Inflammatory macrophage (primary cell): ENCODE measurements at places on chromosomes 2 and 18.

DNA sequence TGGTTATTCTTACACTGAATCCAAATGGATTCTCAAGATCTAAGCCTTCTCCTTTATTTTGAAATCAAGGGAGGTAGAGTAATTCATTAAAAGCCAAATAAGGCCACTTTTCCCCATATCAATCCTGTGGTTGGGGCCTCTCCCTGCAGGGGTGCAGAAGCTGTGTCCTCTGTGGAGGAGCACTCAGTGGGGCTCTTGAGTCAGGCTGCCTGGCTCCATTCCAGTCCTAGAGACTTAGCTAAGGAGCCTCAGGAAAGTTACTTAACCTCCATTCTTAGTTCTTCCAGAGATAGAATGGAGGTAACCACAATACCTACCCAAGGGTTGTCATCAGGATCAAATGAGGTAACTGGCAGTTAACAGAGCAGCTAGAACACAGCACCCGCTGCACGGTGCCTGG is 564.3 kb downstream of the CMPK2 start:
- no peak for DNase-seq

DNA sequence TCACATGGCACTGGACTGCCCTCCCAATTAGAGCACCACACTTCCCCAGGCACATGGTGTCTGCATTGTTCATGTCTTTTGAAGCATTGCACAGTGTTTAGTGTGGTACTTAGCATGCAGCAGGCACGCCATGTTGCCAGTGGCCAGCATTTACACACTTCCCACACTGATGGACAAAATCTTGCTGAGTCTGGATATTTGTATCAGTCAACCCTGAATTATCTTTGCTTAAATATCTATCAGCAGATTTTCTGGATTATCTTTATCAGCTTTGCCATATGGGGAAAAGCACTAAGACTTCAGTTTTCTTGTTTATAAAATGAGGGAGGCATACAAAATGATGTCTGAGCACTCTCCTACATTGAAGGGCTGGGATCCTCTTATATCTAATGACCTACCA is 416.0 kb upstream of the MMADHC start:
- no peak for DNase-seq

GRCh38 chr2:233287871-233288270 is 19.7 kb upstream of the SAG start:
- DNase-seq, result no peak

DNA sequence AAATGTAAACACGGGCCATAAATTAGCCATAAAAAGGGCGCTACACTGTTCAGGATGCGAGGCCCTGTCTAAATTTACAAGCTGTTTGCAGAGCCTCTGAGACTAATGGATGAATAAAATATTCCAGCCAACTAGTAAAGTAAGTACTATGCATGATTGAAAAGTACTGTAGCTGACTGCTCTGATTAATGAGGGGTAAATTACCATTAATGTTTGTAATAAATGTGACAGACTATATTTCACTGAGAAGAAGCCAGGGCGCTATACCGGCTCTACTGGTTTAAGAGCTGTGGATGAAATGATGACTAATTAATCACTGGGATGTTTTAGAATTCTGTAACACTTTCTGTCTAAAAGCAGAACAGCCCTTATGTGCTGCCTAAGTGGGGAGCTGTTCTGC is 54.3 kb upstream of the RGPD4 start:
- DNase-seq, result no peak
